ENCODE measurements at places on chromosomes 2 and 18.

GRCh38 chr2:155983845-155984244, 348.7 kb downstream of the NR4A2 start:
- no peak for DNase-seq

- no peak for DNase-seq
Observed at GRCh38 chr2:108911401-108911800, 77.6 kb downstream of the EDAR start.

DNA sequence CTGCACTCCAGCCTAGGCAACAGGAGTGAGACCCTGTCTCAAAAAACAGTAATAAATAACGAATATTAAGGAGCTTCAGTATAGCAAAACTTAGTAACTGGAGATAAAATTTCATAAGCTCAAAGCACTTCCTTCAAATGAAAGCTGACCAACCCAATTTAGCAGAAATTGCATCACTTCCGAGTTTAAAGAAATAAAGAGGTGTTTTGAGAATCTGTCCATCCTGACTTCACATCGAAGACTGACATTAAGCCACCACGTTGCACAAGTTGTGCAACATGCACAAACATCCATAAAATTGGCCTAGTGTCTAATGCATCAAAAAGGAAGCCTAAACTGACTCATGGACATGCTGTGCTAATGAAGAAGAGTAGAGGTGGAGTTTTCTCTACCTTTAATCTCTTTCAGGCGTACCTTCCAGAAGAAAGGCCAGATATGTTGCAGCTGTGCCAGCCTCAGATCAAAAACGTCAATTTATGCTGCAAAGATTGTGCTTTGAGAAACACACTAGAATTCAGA, 7.7 kb upstream of the DSG3 start:
- DNase-seq = no peak

DNA sequence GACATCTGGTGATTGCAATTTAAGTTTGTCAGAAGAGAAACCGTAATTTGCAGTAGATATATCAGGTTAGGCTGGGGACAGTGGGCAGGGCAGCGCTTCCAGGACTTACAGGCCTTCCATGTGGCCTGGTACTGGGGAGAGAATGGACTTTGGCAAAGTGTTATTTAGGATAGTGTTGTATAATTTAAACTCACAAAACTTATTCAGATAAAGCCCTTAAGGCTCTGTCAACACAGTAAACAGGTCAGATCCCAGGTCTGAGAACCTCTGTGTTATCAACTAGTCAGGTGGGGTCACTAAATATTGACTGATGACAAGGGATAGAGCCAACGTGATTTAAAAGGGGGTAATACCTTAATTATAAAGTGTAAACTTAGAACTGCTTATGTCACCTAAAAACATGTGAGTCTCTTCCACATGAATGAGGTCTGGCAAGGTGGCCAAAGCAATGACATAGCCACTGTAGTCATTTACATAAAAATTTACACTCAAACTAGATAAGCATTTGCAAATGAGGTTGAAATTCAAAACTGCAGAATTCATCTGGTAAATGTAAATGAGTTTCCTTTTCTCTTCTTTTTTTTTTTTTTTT, 80.2 kb upstream of the DNMT3A start:
- DNase-seq = no peak

DNA sequence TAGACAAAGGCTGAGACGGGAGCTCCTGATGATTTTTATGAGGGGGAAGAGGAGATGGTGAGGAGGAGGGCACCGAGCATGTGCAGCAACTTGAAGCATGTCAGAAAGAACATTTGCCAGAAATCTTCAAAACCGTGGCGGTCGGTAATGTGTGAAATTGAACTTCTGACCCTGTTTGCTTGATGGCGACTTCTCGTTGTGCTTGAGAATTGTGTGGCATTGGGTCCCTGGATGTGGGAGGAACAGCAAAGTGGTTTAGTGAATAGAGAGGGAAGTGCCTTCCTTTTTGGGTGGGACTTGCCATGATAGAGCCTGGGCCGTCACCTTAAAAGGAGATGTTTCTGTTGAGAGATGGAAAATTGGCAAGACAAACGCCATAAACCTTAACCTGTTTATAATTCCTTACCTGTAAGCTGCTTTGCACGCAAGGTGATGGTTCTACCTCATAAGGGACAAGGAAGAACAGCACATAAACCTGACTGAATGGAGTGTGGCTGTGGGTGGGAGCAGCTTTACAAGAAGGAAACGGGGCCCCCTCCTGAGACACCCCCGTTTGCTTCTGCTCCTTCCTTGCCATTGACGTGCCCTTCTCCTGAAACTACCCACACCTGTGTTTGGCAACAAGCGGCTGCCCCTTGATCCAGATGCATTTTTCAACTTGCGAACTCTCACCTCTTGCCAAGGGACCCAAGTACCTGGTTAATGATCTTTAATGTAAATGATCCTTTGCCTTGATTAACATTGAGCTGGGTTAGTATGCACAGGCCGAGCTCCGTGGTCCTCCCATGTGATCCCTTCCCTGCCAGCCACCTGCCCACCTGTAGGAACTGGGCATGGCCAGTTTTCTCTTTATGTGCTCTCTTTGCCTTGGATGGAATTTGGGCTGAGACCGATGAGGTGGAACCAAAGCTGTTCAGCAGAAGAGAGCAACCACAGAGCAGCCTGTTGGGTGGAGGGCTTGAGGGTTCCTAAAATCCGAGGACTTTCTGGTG, 153.2 kb downstream of the NEDD4L start:
- no peak for DNase-seq

- no peak for DNase-seq
Observed at GRCh38 chr2:233258211-233258610, 6.7 kb downstream of the ATG16L1 start.

DNA sequence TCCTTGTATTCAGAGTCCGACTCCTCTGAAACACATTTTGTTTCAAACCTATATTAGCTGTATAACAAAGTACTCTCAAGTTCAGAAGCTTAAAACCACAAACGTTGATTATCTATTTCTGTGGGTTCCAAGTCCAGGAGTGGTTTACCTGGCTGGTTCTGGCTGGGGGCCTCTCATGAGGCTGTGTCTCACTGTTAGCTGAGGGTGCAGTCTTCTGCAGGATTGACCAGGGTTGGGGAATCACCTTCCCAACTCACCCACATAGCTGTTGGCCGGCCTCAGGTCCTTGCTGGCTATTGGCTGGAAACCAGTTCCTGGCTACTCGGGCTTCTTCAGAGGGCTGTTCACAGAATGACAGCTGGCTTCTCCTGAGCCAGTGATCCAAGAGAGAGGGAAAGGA, 18.0 kb upstream of the ATIC start:
- no peak for DNase-seq

DNA sequence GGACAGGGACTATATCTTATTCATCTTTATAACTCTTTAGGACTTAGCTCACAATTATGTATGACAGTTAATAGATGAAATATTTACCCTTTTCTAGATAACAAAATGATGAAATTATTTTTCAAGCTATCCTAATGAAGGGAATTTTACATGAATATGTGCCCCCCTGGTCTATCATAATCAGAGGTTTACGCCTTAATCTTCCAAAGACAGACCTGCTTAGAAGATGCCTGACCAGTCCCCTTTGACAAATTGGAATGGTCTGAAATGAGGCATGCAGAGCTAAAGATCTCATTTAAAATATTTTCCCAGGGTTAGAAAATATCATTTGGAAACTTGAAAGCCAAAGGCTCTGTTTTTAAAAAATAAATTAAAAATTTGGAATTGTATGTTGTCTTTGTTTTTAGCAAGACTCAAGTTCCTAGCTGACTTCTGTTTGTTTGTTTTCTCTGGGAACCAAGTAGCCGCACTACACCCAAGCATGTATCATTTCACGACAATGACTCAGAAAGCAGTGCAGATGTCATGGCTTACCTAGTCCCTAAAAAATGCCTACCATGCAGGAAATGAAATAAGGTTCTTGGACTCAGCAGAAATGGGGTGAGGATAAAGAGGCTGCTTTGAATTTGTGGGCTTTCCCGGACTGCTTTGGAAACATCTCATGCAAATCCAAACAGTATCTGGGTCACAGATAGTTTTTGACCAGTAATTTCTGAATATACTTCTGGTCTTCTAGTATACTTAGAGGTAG, 162.1 kb downstream of the ZEB2 start:
- DNase-seq = no peak

DNA sequence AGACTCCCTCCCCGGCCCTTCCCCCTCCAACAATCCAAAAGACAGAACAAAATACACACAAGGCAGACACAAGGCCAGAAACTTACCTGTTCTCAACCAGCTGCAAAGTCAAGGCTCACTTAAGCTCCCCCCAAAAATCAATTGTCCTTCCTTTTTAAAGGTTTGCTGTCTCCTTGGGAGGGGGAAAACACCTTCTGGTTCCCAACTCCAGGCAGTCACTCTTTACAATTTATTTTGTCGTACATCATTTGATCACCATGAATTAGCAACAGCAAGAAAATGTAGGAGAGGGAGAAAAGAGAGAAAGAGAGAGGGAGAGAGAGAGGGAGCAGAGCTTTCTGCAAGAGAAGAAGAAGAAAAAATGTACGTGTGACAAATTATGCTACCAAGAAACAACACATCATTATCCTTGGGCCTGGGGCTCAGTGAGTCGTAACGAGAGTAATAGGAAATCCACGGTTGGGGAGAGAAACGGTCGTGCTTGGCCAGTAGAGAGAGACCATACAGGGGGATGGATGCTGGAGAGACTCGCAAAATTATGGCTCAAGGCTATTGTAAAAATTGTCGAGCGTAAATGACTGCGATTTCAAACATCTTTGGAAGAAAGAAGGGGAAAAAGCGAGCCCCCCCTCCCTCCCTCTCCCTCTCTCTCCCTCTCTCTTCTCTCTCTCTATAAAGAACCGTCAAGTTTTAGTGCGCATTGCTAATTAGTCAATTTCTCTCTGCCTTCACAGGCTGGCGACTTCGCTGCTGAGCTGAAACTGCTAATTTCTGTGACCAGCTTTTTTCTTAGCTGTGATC, at the start of gene KLHL14:
TSS of gene KLHL14 (minus strand) at position 443 of the 801 bp plus-strand sequence. CDS start 2,432 bp downstream, outside the sequence.
- no peak for DNase-seq

GRCh38 chr2:220789961-220790360, 782.1 kb downstream of the EPHA4 start:
- DNase-seq = no peak

- DNase-seq = no peak
Observed at GRCh38 chr18:28161608-28162599, 15.0 kb downstream of the CDH2 start.

GRCh38 chr2:175577368-175577970, 396.0 kb upstream of the ATP5MC3 start:
- no peak for DNase-seq

DNA sequence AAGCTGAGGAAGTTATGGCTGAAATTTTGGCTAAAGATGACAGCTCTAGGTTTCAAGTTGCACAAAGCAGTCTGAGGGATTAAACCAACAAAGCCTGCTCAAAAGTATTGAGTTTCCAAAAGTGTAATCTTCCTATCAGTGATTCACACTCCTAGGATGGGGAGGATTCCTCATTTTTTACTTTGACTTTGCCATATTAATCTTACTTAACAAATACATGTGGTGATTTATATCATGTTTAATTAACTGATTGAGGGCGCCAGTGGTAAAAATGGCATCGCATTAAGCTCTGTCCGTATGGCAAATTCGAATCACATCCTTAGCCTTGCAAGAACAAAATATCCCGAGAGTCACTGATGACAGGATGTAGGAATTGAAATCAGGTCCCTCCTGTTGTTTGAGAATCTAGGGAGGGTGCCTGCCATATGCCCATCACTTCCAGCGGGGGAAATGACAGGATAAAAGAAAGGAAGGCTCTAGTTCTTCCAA, 78.1 kb upstream of the ETAA1 start:
- DNase-seq = no peak

- DNase-seq = no peak
Observed at GRCh38 chr2:2804528-2804927, 473.5 kb upstream of the MYT1L start.

DNA sequence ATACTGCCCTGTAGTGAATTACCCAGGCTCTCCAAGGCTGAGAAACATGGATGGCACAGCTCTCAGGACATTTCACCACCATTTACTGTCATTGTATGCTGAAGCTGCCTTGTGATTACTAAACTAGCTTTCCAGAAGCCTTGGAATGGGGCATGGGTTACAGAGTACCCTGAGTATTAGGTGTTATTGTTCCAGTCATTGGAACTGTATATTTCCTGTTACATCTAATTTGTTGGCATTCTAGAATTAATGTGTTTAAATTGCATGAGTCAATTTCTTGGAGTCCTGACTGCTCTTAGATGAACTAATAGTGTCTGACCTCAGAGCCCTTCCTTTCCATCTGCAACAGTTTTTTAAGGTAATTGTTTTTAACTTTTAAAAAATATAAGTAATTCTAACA, 9.0 kb downstream of the DGUOK start:
- no peak for DNase-seq

DNA sequence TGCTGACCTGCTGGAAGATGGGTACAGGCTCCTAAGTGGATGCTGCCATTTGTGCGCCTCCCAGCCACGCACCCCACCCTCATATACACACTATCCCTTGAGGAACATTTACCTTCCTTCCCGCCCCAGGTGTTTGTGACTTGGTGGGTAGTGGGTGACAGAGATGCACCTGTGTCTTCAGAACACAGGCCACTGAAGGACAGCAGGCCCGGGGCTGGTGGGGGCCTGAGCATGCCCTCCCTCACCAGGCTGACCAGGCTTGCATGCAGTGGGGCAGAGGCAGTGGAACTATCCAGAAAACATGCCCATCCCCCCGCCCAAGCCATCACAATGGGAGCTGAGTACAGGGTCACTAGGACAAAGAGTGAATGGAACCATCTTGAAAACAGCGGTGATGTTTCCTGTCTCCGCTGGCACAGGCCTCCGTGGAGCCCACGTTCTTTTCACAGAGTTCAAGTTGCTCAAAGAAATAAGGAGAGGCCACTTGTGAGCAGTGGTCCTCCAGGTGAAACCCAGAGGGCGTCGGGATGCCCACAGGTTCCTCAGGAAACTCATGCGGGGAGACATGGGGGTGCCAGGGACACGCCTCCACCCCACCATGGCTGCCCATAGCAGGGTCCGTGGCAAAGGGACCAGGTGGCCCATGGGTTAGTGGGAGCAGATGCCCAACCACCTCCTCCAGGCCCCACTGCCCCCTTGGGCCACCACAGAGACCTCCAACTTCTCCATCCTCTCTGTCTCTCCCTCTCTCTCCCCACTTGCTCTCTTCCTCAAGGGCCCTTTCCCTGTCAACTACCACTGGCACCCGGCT, 90.9 kb downstream of the MALT1 start:
- DNase-seq = no peak

DNA sequence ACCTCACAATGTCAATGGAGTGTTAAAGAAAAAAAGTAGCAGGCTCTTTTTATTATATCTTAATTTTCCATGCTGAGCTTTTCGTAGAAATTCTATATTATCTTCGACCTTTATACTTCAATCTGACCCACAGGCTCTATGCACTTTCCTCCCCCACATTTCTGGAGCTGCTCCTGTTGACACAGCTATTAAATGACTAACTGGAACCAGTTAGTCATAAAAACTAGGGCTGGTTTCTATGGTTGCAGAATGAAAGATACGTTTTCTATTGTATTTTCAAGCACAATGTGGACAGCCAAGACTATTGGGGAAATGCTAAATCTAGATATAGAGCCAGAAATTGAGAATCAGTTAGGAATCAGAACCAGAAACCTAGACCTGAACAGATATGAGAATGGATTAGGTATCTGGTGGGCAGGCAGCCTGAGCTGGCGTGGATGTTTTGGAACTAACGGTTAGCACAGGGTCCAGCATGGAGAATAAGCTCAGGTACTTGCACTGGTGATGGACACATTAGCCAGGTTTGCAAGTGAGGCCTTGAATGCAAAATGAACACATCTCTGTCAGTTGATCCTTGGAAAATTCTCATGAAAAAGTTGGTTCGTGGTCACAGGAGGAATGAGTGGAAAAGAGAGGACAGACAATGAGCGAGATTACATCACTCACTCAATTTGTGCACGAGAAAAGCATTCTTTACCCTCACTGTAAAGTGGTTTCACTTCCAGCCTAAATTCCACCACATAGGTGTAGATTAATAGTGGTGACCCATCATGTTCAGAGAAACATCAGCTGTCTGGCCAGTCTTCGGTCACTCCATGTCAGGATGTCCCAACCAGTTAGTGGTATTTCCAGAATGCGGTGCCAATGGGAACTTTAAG, 144.6 kb upstream of the EPHA4 start:
- DNase-seq = no peak
